ENCODE measurements at places on chromosomes 1 and 21. TPM values are rescaled to one million over a fixed set of nuclear protein-coding genes. Genes with fewer than 3 reads are reported as not detected.

Gene HSF2BP
- total RNA-seq = 0.63 TPM

Gene OR6N1
- total RNA-seq = not detected

Gene IL6R
- total RNA-seq = 1.5 TPM

Gene MX2
- 10.5 TPM for total RNA-seq

Gene TDRD5
- total RNA-seq = not detected

Gene CASQ2
- not detected for total RNA-seq

Gene VAMP4
- total RNA-seq = 7.0 TPM

Gene SLC1A7
- not detected for total RNA-seq

Gene TCHHL1
- not detected for total RNA-seq

Gene NUCKS1
- total RNA-seq = 159 TPM

Gene VWA5B1
- total RNA-seq = not detected

Gene TNFAIP8L2
- 25.7 TPM for total RNA-seq

Gene ZP4
- total RNA-seq = not detected

Gene C4BPB
- total RNA-seq = not detected

Gene EPS15
- 95.5 TPM for total RNA-seq

Gene HLX
- not detected for total RNA-seq

Gene RBM11
- total RNA-seq = 1.2 TPM

Gene MAN1C1
- total RNA-seq = 2.1 TPM

Gene WDR64
- total RNA-seq = not detected

Gene RAB3B
- 0.10 TPM for total RNA-seq

Gene CHAF1B
- total RNA-seq = 35.2 TPM

Gene DNAH14
- total RNA-seq = 0.42 TPM

Gene RBP7
- not detected for total RNA-seq

Gene ANGPTL1
- total RNA-seq = not detected

Gene SPAG17
- not detected for total RNA-seq

Gene OR2L13
- not detected for total RNA-seq

Gene ARHGEF19
- total RNA-seq = 5.7 TPM

Gene PROK1
- not detected for total RNA-seq

Gene SPSB1
- 0.40 TPM for total RNA-seq

Gene HSD3B1
- not detected for total RNA-seq

Gene CYB5RL
- 13.5 TPM for total RNA-seq

Gene ORC1
- 42.0 TPM for total RNA-seq

Gene AMPD1
- total RNA-seq = not detected

Gene PTPRF
- 0.67 TPM for total RNA-seq

Gene PGLYRP4
- not detected for total RNA-seq

Gene CD1D
- total RNA-seq = not detected

Gene CYP2J2
- 0.99 TPM for total RNA-seq

Gene NUDT4B
- total RNA-seq = 0.44 TPM

Gene CLIC6
- 0.52 TPM for total RNA-seq

Gene KDM5B
- 26.8 TPM for total RNA-seq

Gene MIGA1
- 10.3 TPM for total RNA-seq

Gene LRRC41
- 37.2 TPM for total RNA-seq

All from activated CD8-positive, alpha-beta memory T cell treated with anti-CD3 and anti-CD28 coated beads for 36 hours (primary cell).